ENCODE measurements at places on chromosomes 6 and 20.

DNA sequence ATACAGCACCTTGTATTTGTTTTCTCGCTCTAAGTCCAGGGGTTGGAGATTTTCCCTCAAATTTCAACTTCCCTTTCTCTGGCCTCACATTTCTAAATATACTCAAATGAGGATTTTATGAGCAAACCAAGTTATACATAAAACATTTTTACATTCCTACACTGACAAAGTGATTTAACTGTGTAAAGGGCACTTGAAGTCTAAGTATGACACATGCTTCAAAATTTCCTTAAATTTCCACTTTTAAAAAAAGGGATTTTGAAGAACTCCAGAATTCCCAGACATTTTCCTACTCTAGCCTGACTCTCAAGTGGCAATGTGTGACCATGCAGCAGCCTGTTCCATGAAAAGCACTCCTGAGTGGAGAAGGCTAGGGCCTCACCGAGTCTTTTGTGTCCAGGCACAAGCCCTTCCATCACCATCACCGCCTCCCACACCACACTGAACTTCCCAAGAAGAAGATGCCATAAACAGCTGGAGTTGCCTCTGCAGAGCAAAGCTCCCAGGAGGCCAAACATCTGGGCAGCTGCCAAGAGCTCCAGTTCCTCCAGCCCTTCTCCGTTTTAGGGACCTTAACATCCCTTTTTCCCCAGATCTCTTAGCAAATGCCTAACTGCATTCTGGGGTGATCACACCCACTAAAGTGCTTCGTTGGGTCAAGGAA is 68.9 kb downstream of the NCR2 start:
- no peak for DNase-seq

GRCh38 chr6:2016040-2016439 is 229.4 kb downstream of the GMDS start:
- DNase-seq, result no peak

- no peak for DNase-seq
Observed at GRCh38 chr6:16064671-16065072, 64.2 kb upstream of the MYLIP start.

- DNase-seq, result no peak
Observed at GRCh38 chr6:13548500-13549210, 25.7 kb upstream of the SIRT5 start.

DNA sequence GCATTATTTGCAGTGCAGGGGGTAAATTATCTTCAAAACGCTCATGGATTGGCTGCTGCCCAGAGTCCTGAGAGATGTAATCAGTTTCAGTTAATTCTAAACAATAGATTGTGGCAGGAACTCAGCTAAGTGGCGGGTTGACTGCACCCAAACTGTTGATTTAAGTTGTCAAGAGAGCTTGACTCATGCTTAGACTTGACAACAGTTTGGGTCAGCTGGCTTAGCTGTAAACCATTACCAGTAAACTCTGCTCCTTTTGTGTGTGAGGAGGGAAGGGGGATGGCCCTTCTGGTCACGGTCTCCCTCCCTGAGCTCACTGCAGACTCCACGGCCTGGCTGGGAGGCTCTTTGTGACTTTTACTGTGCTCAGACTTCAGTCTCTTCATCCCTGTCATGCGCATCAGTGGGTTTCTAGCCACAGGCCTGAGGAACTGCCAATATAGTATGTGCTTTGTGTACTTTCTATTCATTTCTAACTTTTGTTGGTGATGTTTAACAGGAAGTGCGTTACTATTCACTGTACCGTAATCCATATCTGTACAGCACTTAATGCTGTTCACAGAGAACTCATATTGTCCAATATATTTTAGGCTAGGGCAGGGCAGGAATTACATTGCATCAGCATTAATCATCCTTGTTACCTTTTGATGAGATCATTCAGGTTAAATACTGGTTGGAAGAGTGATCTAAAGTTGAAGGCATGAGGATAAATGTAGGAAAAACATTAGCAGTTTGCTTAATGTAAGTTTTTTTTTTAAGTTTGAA is 488.3 kb downstream of the CDKAL1 start:
- DNase-seq, result no peak

DNA sequence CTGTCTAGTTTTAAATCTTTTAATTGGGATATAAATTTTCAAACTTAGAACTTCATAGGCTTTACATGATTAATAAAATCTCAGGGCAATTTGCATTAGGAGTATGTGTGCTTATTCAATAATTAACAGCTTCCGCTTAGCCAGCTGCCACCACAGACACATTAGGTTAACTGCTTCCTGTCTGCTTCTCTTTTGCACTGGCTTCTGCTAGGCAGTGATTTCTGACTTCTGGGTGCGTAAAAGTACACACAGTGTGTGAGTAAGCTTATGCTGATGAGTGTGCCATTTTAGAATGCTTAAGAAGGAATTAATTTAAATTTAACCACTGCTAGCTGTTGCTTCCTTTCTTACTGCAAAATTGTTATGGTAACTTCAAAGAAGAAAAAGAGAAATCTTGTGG is 73.9 kb downstream of the F13A1 start:
- DNase-seq, result no peak

GRCh38 chr20:16654858-16655535 is 74.8 kb upstream of the SNRPB2 start:
- no peak for DNase-seq

DNA sequence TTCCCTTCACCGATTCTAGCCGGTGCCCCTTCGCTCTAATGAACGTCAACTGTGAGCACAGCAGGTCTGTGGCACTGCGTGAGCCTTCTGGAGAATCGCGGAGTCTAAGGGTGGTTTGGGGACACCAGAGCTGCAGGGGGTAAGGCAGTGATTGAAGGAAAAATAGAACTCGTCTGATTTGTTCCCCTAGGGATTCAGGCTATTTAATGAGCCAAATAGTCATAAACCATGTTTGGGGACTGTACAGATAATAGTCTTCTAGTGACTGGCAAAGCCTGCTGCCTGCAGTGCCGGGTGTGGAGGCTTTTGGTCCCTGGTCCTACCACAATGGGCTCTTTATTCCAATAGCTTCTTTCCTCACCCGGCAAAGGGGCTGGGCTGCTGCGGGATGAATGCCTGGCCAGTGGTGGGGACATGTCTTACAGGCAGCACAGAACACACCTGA is 11.1 kb upstream of the NTSR1 start:
- no peak for DNase-seq

DNA sequence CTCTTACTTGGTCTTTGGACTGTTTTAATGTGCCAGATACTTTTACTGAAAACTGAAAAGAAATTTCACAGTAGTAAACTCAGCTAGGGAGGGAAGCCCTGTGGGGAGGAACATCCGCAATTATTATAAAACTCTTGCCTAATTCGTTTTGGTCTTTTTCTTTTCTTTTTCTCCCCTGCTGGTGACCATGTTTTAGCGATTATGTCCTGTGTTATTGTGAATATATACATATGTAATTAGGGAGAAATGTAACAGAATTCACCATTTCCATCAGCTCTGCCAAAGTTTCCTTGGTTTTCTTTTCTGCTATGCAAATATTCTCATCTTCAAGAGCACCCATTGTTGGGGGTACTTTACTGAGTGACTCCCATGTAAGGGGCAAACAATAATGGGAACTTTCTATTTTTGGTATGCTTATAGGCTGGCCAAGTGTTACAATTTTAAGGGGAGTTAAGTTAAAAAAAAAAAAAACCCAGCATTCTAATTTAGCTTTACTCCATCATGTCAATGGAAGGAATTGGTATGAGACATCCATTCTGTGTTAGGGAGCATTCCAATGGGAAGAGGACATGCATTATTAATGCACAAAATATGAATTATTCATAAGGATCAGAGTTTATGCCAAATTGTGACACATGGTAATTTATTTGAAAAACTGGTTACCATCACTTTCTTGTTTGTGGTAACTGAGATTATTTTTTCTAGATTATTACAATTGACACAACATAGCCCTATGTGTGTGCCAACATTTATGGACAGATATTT is 2.0 kb downstream of the DOK5 start:
- DNase-seq, result no peak

GRCh38 chr6:63140114-63140513 is 71.2 kb upstream of the FKBP1C start:
- DNase-seq, result no peak

DNA sequence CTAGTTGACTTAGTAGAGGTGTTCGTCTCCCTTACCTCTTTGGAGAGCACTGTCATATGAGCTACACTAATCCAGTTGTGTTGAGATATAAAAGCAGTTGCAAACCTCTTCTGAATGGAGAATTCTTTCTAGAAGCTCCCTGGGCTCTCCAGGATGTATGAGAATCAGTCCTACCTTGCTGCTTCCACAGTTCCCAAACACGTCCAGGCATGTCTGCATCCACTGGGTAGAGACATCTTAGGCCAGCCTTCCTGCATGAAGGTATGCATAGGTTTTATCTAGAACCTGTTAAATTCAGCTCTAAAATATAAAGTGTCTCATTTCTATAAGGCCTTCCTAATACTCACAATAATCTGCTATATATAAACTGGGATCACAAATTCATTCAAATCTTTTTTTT is 297.7 kb downstream of the CDC5L start:
- no peak for DNase-seq

- no peak for DNase-seq
Observed at GRCh38 chr6:63560801-63561287, 11.4 kb upstream of the LOC128125822 start.

- no peak for DNase-seq
Observed at GRCh38 chr20:17772005-17772343, 72.2 kb downstream of the BANF2 start.

GRCh38 chr6:12578097-12578496 is 138.5 kb upstream of the PHACTR1 start:
- no peak for DNase-seq

DNA sequence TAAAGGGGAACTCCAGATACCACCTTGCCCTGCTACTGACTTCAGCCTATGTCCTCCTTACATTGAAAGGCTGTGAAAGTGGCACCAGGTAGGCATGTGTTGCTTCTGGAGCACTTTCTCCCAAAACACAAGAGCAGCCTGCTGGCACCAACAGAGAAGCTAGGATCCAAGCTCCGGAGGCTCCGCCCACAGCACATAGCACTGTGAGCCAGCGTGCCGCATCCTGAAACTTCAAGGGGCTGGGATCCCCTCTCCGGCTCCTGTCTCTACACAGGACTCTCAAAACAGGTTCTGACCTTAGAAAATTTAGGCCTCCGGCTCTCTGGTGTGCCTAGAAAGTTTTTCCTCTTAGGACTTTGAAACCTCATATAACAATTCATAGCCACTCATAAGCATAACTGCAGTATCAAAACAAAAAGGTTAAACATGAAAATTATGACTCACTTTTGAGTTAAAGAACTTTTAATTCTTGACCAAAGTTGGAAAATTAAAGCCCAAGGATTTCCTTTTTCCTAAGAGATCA is 41.1 kb downstream of the EZR start:
- no peak for DNase-seq

DNA sequence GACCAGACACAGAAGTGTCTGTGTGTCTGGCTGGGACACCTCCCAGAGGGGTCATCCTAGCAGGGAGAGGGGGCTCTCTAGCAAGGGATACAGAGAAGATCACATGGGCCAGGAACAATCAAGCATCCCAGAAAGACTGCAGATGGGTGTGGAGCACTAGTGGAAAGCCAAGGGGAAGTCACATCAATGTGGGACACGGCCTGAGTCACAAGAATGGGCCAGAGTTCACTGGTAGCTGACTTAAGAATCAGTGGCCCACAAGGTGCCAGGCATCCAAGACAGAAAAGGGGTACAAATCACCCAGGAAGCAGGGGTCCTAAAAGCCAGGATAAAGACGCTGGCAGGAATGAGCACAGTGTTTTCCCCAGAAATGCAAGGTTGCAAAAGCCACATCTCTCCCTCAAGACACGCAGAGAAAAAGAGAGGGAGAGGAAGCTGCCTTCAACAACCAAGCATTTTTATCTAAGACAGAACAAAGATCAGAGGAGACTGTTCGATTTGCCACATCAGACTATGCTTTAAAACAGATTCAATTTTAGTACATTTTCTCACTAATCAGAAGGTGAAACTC is 113.6 kb upstream of the DST start:
- DNase-seq, result no peak

DNA sequence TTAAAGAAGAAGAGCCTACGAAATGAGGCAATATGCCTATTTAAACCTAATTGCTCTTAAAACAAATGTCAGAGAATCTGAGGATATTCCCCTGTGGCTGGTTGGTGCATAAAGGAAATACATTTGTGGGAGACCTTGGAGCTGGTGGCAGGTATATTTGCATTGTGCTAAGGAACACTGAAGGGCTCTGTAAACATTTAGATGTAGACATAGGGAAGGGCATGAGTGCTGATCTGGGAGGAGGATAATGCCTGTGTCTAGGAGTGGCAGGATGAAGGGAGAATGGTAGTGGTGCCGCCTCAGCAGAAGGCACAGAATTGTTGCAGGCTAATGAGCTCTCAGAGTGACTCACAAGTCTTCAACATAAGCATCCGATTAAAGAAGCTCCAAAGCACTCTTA is 85.8 kb downstream of the CD164 start:
- no peak for DNase-seq

DNA sequence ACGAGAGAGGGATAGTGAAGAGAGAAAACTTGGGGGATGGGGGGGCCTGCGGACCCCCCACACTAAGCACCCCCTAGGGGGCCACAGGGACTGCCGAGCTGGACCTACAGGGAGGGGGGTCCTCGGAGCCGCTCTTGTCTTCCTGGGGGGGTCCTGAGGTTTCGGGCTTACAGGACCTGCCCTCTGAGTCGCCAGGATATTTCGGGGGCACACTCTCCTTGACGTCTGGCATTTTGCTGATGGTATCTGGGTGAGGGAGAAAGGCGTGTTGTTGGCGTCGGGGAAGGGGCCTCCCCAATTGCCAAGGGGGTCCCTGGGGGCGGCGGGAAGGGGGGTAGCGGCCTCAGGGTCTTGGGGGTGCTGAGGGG is 516 bp downstream of the TCP11 start:
- no peak for DNase-seq

DNA sequence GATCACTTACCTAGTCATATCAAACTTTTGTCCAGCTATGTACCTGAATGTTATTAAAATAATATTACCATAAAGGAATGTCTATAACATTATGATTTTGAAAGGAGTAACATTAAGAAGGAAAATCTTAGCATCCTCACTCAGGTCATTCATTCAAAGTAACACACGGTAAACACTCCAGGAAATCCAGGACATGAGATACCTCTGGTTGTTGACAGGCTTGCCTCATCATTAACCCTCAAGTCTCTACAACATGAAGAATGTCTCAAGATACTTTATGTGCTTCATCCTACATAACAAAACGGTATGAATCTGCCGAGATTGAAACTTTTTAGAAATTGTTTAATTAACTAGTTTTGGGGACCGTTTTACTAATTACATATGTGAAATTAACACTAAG is 690 bp upstream of the FILIP1 start:
- no peak for DNase-seq
